ENCODE measurements at places on chromosomes 7 and 10.

DNA sequence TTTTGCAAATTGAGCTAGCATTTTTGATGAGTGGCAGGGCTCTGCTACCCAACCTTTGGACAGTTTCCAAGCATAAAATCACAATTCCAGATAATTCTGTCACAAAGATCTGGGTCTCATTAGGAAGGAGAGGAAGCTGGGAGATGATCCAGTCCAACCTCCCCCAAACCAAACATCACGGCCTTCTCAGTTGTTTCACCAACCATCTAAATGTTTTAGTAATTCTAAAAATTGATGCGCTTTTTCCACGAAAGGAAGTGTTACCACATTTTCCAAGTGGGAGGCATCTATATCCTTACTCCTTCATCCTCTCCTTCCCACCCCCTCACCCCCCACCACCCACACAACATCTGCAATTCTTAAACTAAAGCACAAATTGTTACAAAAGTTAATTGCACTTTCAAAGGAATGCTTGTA is 108.3 kb downstream of the EGFR start:
- DNase-seq, result no peak

DNA sequence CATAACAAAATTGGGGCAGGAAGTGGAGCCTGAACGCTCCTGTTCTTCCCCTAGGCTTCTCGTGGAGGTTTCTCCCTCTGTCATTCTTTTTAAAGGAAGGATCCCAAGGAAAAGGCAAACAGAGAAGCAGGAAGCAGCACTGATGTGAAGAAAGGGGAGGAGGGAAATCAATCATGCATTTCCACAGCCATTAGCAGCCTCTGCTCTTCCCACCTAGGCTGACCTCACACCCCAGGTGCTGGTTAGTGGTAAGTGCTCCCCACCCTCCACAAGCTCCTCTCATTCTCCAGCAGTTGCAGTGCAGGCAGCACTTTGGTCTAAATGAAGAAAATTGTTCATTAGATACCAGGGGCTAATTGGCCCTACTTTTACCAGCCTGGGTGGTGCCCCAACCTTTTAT is 2.6 kb downstream of the CRHR2 start:
- DNase-seq, result no peak

- no peak for DNase-seq
These were observed 13.6 kb downstream of the PDK4 start for GRCh38 chr7:95582578-95583293.

GRCh38 chr7:36607721-36608095 is 116.6 kb downstream of the AOAH start:
- DNase-seq, result no peak

DNA sequence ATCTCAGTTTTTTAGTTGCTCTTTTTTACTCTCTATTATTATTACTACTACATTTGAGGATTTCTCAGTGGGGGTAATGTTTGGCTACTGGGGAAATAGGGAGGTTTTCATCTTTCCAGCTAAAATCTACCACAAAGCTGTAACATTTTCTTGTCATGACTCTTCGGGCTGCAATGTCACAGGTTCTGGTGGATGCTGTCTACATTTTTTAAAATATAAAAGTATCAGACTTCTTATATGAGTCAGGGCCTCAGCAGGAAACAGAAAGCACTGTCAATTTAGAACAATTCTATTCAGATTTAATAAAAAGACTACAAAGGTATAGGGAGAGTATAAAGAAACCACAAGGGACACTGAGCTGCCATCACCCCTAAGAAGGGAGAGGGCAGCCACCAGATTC is 61.6 kb downstream of the DNAJC12 start:
- DNase-seq, result no peak

DNA sequence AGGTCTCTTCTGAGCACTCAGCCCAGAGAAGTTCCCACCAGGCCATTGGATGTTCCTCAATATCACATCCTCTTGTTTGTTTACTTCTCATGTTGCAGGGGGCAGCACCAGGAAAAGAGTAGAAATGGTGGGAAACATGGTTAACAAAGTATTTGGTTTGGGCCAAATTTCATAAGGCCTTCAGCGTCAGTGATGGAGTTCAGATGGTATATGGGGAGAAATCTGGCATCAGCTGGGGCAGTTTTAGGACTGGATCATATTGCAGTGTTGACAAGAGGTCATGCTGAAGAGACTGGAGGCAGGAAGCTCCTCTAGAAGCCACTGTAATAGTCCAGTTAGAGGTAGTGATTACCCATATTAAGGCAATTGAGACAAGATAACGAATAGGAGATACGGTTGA is 200.0 kb downstream of the WDR11 start:
- no peak for DNase-seq

GRCh38 chr10:103578782-103579382 is 85.4 kb downstream of the NEURL1 start:
- no peak for DNase-seq

- no peak for DNase-seq
These were observed 49.0 kb downstream of the PIK3CG start for GRCh38 chr7:106914018-106914607.

DNA sequence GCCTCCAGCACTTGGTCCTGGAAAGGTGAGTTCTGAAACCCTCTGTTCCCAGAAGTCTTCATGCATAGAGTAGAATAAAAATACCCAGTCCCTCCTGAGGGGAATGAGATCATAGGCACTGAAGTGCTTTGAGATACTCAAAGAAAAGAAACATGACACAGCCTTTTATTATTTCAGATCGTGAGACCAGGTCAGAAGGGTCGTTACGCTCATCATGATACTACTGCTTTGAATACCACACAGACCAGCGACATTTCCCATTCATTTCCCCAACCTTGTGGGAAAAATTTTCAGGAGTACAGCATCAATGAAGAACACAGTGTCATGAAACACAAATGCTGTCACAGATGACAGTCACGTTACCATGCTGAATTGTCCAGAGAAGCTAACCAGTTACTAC is 15.0 kb downstream of the CLRN3 start:
- DNase-seq, result no peak

GRCh38 chr7:29597266-29597665 is 33.6 kb downstream of the PRR15 start:
- no peak for DNase-seq

DNA sequence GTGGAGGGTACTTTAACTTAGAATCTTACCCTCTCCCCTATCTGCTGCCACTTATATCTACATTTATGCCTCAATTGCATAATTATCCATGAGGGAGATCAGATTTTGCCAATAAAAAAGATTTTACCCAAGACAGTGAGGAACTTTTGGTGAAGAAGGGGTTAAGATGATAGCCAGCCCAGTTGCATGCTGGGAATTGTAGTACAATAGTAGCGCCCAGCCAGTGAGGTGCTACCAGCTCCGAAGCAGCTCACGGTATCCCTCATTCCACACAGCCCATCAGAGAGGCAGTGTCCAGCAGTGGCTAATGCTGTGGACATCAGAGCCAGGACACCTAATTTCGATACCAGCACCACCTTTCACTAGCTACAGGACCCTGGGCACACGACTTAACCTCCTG is 5.9 kb upstream of the LGI1 start:
- DNase-seq, result no peak

DNA sequence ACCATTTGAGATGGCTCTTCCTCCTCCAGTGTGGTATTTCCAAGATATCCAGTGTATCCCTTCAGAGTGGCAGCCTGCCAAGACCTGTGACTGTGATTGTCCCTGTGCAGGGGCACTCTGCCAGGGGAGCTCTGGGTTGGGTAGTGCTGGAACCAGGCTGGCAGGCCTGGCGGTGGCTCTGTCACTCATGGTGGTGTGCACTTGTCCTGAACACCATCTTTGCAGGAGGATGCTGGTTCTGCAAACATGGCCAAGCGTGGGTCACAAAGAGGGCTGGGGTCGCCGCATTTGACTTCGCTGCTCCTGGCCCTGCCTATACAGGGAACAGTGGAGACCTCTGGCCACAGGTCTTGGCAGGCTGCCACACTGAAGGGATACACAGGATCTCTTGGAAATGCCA is 205.2 kb downstream of the PRPF18 start:
- DNase-seq, result no peak

DNA sequence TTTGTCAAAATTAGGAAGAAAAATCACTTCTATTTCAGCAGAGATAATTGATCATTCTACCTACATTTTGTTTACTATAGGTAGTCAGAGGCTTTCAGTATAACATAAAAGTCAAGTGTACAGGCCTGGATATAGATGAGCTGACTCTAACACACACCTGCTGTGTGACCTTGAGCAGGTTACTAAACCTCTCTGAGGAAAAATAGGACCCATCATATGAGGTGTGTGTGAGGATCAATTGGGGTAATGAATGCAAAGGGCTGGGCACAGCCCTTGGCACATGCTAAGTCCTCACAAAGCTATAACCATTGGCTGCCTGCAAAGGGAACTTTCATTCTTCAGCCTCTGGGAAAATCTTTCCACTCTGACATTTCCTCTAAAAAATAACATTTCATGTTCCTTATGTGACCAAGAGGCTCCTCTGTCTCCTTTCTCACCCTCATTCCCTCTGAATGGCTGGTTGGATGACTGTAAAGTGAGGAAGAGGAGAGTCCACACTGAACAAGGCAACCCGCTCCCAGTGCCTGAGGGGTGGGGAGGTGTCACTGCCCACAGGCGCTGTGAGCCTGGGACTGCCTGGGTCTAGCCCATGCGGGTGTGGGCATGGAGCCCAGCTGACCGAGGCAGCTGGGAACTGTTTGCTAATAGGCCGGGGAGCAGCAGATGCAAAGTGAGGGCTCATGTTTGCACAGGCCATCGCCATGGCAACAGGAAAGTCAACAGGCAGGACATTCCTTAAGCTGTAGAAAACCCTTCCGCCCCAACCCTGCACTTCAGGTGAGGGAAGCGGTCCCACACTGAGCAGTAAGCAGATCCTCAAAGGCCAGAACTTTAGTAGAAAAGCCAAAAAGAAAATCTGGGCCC is 36.8 kb downstream of the MYOF start:
- DNase-seq, result no peak

- no peak for DNase-seq
These were observed 12.6 kb upstream of the ARL4A start for GRCh38 chr7:12674861-12675260.

DNA sequence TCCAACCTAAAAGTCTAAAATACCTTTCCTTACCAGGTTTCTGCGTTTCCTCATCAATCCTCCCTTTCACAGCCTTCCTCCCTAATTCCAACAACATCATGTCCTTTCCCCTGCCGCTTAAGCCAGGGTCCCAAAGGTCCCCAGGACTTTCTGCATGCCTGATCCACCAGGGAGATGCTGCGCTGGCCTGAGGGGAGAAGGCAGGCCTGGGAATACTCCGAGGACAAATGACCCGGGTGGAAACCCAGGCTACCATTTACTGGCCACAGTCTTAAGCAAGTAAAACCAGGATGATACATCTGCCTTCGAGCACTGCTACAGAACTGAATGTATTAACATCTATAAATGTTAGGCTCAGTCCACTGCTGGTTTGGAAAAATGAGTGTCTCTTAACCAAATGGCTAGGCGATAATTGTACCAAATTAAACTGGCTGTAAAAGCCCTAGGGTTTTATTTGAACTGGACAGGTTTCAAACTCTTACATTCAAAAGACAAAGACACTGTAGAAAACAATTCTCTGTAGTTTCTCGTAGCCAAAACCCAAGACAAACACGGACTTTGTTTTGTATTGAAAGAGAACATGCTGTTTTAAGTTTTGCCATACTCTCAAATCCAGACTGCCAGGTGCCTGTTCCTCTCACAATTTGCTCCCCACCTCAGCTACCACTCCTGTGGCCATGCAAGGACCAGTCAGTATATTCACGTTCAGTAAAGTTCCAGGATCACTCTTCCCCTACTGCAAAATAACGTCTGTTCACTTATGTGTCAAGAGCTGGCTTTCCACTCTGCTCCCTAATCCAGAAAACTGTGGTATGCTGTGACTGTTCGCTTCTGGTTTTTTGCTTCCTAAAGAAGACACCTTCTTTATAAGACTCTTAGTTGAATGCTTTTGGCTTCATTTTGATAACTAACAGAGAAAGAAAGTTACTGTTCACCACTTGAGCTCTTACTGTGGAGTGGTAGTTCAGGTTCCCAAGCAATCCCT is 145.7 kb downstream of the RNF216 start:
- DNase-seq, result no peak

DNA sequence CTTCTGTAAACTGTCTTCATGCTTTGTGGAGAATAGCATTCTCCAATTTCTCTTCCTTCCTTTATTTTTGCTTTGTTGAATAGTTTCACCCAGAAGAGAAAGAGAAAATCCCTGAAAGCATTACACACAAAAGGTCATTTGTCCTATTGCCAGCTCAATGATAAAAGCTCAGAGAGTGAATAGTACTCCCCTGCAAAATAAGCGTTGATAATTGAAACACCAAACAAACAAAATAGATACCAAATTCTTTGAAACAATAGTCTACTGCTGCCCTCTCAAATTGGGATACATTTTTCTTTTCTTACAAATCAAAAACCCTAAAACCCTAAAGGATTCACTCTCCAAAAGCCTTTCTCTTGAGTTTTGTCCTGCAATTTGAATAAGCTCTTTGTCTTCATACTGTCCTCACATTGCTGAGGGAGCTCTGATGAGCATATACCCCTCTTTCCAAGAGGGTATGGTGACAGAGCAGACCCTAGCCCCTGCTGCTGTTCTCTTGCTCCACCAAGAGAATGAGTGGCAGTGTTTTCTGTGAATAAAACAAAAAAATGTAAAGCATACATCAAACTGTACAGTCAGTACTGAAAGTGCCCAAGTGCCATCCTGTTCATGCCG is 134.4 kb downstream of the CSTF2T start:
- no peak for DNase-seq

- DNase-seq, result no peak
These were observed 282.3 kb upstream of the DKK1 start for GRCh38 chr10:52031771-52032170.

GRCh38 chr10:75954486-75954885 is 523.1 kb downstream of the LRMDA start:
- no peak for DNase-seq

DNA sequence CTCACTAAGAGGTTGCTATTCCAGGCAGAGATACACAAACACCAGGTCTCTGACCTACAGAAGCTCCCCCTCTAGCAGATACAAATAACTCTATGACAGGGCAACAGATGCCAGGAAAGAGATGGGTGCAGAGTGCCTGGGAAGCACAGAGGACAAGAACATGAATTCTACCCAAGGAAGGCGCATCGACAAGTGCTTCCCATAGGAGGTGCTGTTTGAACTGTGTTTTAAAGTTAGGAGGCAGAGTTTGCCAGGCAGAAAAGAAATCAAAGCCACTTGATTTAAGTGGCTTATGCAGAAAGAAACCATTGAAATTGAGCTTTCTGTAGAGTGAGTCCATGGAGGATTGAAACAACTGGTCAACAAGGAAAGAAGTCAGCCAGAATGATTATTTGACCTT is 35.3 kb upstream of the EGR2 start:
- no peak for DNase-seq

GRCh38 chr7:99313204-99313573 is 12.5 kb upstream of the ARPC1A start:
- DNase-seq, result no peak

DNA sequence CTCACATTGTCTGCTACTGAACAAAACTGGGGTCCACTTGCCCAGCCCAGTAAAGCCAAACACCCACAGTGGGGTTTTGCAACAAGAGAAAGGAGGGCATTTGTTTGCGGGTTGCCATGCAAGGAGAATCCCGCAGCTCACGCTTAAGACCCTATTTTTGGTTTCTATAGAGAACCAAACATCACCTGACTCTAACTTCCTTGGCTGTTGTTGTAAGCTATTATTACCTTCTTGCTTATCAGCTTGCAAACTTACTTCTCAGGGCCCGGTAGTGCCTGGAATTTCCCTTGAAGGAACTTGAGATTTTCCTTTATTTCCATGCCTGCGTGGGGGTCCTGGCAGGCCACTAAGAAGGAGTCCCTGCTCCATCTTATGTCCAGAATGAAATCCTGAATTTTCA is 20.7 kb downstream of the IFIT3 start:
- no peak for DNase-seq
